Fibroblast of skin of scalp (primary cell): ENCODE measurements at places on chromosomes 12 and 14.
A peak's percentile ranks its signal among the peaks of the same experiment; 100 is the strongest.

GRCh38 chr14:30553311-30553989 lies 5.5 kb upstream of the G2E3 start:
- DNase-seq, result peak; percentile 54

DNA sequence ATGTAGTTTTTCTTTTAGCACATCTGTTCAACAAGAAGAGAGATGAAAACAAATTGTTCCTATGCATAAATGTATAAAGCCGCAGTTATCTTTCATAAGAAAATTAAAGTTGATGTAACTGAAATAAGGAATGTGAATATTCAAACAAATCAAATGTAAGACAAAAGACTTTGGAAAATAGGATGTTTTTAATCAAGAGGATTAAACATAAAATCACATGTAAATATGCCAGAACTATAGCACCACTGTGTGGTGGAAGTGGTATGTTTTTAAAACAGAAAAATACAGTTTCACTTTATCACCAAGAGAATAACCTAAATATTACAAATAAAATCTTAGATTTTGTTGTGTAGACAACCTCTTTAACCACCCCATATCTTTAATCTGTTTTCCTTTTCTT lies 40.4 kb downstream of the CAPS2 start:
- DNase-seq, result peak; percentile 15

DNA sequence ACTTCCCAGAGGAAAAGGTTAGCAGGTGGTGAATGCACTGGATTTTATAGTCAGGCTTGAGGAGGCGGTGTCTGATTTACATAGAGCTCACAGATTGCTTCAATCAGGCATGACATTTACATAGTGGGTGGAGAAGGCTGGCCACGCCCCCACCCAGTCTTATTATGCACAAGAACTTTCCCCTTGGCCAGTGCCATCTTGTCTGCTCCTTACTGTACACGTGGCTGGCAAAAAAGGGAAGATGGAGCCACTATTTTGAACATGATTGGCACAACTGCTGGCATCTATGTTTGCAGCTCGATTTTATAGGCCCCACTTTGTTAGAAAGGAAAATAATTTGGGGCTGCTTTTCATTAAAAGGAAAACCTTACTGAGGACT lies 10.9 kb upstream of the LGMN start:
- DNase-seq, result peak; percentile 43

DNA sequence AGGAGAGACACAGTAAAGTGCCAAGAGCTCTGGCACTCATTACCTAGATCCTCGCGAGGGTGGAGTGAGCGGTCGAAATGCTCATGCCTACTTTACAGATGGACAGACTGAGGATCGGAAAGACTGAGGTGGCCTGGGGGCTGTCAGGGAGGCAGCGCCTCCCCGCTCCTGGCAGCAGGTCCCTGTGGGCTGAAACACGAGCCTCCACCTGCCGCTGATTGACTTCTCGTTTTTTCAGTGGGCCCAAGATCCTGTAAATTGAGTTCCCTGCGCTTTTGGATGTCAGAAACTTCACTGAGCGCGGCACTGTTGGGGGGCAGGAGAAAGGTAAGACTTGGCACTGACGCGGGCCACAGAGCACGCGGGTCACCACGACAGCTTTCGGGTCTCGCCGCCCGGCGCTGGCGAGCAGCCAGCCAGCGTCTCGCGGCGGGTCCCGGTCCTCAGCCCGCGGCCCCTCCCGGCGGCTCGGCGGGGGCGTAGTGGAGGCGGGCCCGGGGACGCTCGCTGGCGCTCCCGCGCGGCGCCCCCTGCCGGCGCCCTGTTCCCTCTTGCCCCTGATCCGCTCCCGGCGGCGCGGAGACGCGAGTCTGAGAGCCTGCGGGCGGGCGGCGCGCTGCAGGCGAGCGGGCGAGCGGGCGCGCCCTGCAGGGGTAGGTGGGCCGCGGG lies 552 bp upstream of the SCN8A start:
- peak; percentile 88 for DNase-seq
